ENCODE measurements at places on chromosomes 4 and X. TPM values are rescaled to one million over a fixed set of nuclear protein-coding genes. Genes with fewer than 3 reads are reported as not detected.
A peak's percentile ranks its signal among the peaks of the same experiment; 100 is the strongest.

FAM149A gene
- total RNA-seq = not detected

DNA sequence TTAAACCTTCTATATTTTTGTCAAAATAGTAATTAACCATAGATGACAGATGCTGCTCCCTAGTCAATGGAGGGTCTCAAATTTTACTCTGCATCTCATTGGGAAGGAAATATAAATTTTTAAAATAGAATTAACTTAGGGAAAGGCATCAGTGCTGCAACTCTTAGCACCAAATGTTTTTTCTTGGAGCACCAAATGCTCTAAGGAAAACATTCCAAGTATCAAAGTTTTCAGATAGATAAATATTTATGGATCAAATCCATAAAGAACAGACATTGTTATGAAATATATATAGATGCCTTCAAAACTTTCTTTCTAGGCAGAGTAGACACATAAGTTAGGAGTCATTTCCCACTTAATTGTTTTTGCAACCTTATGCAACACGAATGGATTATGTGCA lies 168.7 kb downstream of the ANTXR2 start:
- no peak for DNase-seq

DNA sequence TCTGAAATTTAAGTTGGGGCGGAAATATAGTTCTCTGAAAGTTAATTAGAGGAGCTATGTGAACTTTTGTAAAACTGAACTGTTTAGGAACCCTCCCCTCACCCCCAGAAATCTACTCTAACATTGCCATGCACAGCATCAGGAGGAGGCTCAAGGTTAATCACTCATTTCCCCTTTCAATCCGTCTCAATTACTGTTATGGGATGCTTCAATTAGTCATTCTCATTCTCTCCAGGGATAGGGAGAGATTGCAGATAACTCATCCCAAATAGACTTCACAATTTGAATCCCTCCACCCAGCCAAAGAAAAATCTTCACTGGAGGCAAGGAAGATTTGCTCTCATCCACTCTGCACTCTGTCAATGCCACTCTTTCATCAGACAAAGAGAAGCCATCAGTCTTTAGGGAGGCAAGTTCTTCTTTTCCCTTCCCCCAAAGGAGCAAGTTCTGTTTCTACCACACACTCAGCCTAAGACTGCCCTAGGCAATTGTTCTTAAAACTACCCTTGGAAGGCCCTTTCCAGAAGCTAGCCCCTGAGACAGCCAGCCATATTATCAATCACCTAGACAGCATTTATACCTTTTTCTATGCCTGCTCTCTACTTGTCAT lies 140.4 kb downstream of the SLC10A7 start:
- no peak for DNase-seq

DNA sequence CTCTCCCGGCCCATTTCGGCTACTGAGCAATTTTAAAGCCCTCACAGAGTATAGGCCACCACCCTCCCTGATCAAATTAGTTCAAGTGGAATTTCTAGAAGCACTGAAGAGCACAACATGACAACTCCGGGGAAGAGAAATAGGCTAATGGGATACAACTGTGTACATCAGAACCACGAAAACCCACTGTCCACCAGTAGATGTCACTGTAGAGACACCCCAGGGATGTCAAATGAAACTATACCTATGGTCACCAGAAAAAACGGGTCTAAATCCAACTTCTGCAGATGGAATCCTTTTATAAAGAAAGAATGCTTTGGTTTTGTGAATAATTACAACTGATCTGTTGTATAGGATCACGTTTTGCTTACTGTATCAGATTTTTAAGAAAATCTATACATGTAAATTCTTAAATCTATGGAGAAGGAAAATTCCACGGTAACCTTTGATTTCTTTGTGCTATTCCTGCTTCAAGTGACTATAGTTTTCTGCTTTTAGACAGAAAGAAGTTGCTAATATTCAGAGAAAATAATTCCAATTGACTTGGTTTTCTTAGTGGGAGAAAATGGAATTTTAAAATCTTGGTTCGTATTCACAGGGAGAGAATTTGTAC lies 29.5 kb upstream of the MAP3K15 start:
- peak; percentile 21 for DNase-seq

DNA sequence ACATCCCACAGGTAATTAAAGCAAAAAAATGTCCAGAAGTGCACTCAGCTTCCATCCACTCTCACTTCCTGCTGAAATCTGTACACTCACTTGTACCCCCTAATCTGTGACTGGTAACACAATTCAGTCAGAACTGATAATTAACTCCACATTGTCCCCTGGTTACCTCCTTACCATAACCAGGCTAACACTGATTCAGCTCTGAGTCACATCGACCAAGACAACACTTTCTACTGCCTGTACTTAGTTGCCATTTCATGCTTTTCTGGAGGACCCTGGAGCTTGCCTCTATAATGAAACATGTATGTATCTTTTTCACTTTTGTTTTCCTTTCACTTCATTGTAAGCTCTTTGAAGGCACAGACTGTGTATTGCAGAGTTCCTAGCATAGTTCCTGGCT lies 130.9 kb upstream of the GABRG1 start:
- no peak for DNase-seq

CXorf49 gene
- total RNA-seq = not detected

- DNase-seq = no peak
Measured at GRCh38 chr4:141497627-141498026, 138.8 kb upstream of the IL15 start.

- no peak for DNase-seq
Measured at GRCh38 chrX:37959212-37960021, 46.9 kb upstream of the SYTL5 start.

- no peak for DNase-seq
Measured at GRCh38 chrX:135556055-135556454, 35.6 kb downstream of the INTS6L start.

All from SJSA1 (cell line).